T47D (cell line): ENCODE measurements at places on chromosomes 4 and X.

DNA sequence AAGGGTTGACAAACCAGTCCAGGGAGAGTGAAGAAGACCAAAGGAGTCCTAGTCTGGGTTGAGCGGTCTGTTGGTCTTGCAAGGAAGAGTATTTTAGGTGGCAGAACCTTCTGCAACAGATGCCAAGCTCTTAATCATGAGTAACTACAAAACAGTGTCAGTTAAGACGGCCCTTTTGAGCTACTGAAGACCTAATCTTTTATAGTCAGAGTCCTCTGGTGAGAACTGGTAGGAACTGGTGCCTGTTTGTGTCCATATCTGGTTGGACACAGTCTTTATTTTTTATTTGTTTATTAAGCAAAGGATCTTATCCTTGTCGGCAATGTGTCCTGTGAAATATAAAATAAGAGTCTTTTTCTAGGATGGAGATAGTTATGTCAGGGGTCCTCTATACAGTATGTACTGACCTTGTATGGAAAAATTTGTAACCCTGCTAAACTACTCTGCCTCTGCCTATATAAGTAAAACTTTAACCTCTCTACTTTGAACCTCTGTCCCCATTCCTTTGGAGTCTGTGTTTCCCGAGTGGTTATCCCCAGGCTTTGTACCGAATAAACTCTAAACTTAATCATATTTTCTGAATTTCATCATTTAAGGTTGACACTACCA is 47.1 kb downstream of the FAM13A start:
- no peak for DNase-seq

DNA sequence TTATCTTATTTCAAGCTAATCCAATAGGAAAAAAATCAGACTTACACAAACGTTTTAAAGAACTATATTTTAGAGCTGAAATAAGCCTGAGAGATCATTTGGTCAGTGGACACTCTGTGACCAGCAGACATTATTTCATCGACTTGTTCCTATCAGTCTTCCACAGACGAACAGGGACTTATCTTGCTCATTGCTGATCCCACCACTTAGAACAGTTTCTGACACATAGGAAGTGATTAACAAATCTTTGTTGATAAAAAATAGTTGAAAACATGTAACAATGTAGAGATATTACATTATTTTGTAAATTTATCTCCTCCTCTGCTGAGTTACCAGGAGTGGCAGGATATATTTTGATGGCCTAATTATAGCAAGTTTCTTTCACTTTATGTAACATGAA is 65.8 kb downstream of the TAPT1 start:
- DNase-seq, result no peak

GRCh38 chr4:172356016-172356415 is 542.8 kb downstream of the GALNTL6 start:
- no peak for DNase-seq

GRCh38 chrX:38968344-38969216 is 167.3 kb downstream of the MID1IP1 start:
- DNase-seq, result no peak

GRCh38 chr4:55793479-55793878 is 26.1 kb upstream of the EXOC1L start:
- DNase-seq, result no peak

DNA sequence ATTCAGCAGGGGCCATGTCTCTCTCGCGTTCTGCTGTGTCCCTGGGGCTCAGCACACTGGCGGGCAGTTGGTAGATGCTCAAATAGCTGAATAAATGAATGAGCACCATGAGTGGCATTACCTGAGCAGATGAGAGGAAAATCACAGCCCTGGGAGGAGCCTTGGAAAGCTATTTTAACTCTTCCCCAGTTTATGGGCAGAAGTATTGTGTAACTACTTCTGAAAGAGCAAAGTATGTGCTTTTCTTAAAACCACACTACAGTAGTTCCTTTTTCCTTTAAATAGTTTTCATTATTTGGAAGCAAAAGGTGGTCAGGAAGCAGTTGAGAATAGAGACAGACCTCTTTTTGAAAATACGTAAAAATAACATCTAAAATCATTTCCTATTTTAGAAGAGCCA is 3.0 kb upstream of the PLAC1 start:
- no peak for DNase-seq

DNA sequence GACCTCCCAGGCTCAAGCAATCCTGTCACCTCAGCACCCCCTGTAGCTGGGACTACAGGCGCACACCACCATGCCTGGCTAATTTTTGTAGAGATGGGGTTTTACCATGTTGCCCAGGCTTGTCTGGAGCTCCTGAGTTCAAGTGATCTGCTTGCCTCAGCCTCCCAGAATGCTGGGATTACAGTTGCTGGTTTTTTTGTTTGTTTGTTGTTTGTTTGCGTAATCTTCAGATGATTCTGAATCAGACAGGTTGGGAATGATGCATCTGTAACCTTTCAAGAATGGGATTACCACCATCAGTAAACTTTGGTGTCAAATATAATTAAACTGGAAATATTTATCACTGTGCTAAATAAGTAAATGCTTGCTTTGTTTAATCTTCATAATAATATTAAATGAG is 62.0 kb upstream of the SLC10A4 start:
- DNase-seq, result no peak

- DNase-seq, result no peak
Observed at GRCh38 chr4:91653067-91653466, 650.7 kb upstream of the GRID2 start.

GRCh38 chr4:183971929-183972490 is 66.9 kb downstream of the STOX2 start:
- DNase-seq, result no peak

DNA sequence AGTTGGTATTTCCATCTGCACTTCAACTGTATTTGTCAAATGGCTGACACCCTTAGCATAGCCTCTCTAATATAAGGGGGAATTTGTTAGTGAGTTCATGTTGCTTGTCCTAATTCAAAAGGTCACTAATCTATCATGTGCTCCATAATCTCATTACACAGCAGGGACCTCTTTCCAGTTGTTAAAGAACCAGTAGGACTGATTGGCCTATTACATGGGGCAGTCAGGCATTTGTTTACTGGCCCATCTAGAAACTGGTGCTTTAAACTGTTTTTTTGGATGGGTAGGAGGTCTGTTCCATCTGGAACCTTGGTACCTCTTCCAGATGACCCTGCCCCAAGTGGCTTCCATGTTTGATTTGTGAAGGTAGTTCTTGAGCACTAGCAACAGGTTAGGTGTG is 11.4 kb downstream of the ANK2 start:
- DNase-seq, result no peak
